Thoracic aorta (tissue), 2 donors: ENCODE measurements at places on chromosomes 7 and 10. TPM values are rescaled to one million over a fixed set of nuclear protein-coding genes. Genes with fewer than 3 reads are reported as not detected.

GRCh38 chr10:111303887-111304286 lies 227.1 kb downstream of the ADRA2A start:
- H3K36me3 ChIP-seq = no peaks in the 10 kb centered on the region
- no peak overlapping the region for H3K4me3 ChIP-seq
- no peak for DNase-seq
- H3K27ac ChIP-seq = no peak overlapping the region
- H3K4me1 ChIP-seq = no peaks in the 10 kb centered on the region

STMP1 gene
- total RNA-seq = 15.7 TPM

FAM180A gene
- total RNA-seq = 79.1 TPM

DNA sequence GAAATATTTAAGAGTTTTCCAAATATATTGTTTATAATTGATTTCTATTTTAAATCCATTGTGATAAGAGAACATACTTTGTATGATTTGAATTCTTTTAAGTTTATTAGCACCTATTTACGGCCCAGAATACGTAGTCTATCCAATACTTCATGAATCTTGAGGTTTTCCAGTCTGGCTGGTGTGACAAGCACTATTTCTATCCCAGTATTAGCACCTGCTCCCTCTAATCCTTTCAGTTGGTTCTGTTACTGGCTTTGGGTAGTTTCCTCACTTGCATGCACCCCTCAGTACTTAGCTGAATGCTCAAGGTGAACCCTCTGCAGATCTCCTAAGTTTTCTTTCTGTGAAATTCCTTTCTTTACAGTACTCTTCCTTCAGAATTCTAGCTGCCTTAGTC lies 166.8 kb downstream of the C1GALT1 start:
- H3K4me3 ChIP-seq = no peak overlapping the region
- no peaks in the 10 kb centered on the region for H3K4me1 ChIP-seq
- no peaks in the 10 kb centered on the region for H3K36me3 ChIP-seq
- H3K27ac ChIP-seq = no peak overlapping the region
- no peaks in the 10 kb centered on the region for H3K27me3 ChIP-seq
- DNase-seq = no peak

GRCh38 chr10:58350619-58351323 lies 16.0 kb downstream of the UBE2D1 start:
- no peaks in the 10 kb centered on the region for H3K27me3 ChIP-seq
- no peaks in the 10 kb centered on the region for H3K36me3 ChIP-seq
- peaks cover 10% of the 10 kb centered on the region for H3K4me1 ChIP-seq

GRCh38 chr7:117067340-117067739 lies 114.0 kb downstream of the ST7 start:
- H3K27ac ChIP-seq = no peak overlapping the region
- no peaks in the 10 kb centered on the region for H3K27me3 ChIP-seq
- no peak overlapping the region for H3K4me3 ChIP-seq
- H3K4me1 ChIP-seq = peaks cover 35% of the 10 kb centered on the region
- DNase-seq = no peak
